ENCODE measurements at places on chromosomes 7 and 10.

- DNase-seq, result no peak
These were observed 23.2 kb upstream of the HIBADH start for GRCh38 chr7:27685893-27686292.

- no peak for DNase-seq
These were observed 563.3 kb downstream of the GATA3 start for GRCh38 chr10:8617792-8618191.

DNA sequence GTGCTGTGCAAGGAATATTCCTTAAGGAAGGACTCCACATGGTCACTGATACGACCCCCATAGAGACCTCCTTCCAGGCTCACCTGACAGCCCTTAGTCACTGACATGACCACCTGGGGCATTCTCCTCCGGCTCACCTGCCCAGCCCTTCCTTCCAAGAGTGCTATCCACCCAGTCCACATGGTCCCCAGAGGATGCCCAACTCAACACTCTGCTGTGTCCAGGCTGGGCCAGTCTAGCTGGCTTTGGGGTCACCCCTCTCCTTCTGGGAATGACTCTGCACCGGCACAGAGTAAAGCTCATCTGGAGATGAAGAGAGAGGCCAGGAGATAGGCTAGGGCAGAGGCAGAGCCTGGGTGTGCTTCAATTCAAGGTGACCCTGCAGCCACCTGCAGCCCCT is 300.8 kb downstream of the TNS3 start:
- no peak for DNase-seq

DNA sequence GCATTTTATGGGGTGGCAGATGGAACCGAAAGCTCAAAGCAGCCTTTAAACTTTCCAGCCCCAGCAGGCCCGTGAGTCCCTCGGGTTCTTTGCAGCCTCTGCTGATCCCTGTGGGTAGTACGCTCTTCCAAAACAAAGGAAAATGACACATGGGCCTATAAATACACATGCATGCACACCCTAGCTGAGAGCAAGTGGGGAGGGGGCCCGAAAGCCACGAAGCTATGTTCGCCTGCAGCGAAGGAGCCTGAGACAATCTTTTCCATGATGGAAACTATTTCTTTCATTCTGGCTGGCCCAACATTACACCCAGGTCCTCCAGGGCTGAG is 32.2 kb downstream of the CALML5 start:
- no peak for DNase-seq

GRCh38 chr10:114031073-114031972 is 12.3 kb upstream of the ADRB1 start:
- no peak for DNase-seq

GRCh38 chr10:76085817-76086167 is 654.4 kb downstream of the LRMDA start:
- DNase-seq, result no peak

- no peak for DNase-seq
These were observed 98.0 kb upstream of the GATA3 start for GRCh38 chr10:7956508-7956907.

- no peak for DNase-seq
These were observed 13.0 kb downstream of the STK32C start for GRCh38 chr10:132294561-132295318.

- no peak for DNase-seq
These were observed 15.4 kb upstream of the HIBADH start for GRCh38 chr7:27677912-27678612.

DNA sequence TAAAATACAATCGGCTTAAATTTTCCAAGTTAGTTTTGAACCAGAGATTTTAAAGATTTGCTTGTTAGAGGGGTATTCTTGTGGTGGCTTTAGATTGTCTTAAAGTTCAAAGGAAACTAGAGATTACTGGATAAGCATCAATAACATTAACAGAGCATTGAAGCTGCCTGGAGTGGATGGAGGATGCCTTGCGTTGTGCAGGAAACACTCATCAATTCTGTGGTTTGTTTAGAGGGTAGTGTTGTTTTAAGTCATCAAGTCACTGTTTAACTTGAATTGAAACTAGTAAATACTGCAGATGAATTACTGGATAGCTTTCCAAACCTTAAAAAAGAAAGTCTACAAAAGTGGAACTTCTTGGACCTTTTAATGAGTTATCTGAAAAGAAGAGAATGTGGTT is 218.6 kb downstream of the CELF2 start:
- DNase-seq, result no peak

DNA sequence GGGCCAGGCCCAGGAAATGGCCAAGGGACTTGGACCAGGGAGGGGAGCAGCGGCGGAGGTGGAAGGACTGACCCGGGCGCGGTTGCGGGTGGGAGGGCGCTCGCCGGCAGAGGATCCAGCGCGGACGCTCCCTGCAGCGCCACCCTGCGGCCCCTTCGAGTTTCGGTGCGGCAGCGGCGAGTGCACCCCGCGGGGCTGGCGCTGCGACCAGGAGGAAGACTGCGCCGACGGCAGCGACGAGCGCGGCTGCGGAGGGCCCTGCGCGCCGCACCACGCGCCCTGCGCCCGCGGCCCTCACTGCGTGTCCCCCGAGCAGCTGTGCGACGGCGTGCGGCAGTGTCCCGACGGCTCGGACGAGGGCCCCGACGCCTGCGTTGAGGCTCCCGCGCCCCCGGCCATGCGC is 16.8 kb upstream of the ZNF467 start:
- DNase-seq, result no peak

- peak; percentile 75 for DNase-seq
These were observed 608 bp downstream of the AKR1B10 start for GRCh38 chr7:134527979-134528371.

- DNase-seq, result no peak
These were observed 37.7 kb downstream of the LRMDA start for GRCh38 chr10:75469006-75469616.

DNA sequence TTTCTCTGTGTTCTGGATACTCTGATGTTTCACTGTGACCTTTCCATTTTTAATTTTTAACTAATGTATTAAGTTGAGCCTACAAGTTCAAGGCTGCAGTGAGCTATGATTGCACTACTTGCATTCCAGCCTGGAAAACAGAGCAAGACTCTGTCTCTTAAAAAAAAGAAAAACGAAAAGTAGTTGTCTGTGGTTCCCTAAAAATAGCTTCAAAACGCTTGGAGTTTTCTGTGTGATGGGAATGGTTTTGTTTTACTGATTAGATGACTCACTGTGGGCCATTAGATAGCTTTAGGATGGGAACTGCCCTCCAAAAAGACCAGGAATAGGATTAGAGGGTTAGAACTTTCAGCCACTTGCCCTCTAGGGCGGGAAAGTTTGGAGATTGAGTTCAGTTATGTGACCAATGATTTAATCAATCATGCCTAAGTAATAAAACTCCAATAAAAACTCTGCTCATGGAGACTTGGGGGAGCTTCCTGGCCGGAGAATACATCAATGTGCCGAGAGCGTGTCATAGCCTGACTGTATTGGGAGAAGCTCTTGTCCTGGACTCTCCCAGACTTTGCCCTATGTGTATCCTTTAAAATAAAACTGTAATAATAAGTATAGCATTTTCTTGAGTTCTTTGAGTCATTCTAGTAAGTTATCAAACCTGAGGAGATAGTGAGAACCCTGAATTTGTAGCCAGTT is 147.1 kb downstream of the LYZL1 start:
- DNase-seq, result no peak

Measured in DMS79 treated with DMSO at 0.1 percent for 48 hours (cell line).